NCI-H2171 (cell line): ENCODE measurements at places on chromosomes 5 and 9.
A peak's percentile ranks its signal among the peaks of the same experiment; 100 is the strongest.

DNA sequence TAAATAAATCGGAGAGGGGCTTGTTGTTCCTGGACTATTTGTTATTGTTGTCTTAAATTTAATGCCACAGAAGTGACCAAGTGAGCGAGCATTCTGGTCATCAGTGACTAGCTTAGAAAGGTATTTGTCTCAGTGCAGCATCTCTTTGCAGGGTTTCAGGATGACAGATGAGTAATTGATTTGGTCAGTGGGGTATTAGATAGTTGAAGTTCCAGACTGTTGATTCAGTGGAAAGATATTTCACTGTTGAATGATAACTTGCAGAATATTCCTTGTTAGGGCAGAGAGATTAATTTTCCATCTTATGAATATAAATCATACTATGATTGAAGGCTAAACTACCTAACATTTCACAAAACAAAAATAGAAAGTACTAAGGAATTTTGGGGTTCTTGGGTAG lies 122.4 kb downstream of the TRIO start:
- no peak for DNase-seq

- DNase-seq, result no peak
These were observed 171.6 kb downstream of the ADAMTS12 start for GRCh38 chr5:33720176-33720575.

GRCh38 chr5:174221946-174222345 lies 176.4 kb downstream of the NSG2 start:
- DNase-seq, result no peak

- DNase-seq, result no peak
These were observed 872.9 kb downstream of the TAF11L14 start for GRCh38 chr5:18507114-18507513.

GRCh38 chr5:175745210-175745609 lies 87.3 kb downstream of the HRH2 start:
- no peak for DNase-seq

DNA sequence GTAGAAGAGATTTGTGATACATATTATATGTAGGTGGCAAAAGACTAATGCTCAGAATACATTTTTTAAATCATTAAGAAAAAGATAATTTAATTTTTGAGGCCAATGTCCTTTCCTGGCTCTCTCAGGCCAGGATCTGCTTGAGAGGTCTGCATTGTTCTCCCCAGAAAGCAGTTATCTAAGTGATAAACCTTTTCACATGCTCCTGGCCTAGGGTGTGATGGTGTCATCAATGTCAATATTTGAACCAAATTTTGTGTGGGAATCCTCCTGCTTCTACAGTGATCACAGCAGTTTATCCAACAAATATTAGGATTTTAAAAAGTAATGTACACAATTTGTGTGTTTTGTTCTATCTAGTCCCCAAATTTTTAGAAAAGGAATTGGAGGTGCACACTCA lies 166.6 kb downstream of the DIRAS2 start:
- DNase-seq, result no peak

DNA sequence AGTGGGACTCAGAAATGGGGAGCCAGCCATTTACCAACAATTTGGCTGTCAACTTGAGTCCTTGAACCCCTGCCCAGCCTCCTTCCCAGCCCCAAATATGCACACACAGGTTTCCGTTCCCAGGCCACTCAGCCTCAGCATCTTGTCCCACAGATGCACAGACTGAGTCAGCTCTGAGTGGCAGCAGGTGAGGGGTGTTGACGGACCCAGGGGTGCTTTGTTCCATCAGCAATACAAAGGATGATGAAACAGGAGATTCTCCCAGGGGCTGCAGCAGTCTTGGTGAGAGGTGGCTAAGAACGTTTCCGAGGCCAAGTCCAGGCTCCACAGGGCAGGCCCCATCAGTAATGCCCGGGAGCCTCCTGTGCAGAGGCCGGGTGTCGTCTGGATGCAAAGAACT lies 4.9 kb upstream of the OLFM1 start:
- no peak for DNase-seq

DNA sequence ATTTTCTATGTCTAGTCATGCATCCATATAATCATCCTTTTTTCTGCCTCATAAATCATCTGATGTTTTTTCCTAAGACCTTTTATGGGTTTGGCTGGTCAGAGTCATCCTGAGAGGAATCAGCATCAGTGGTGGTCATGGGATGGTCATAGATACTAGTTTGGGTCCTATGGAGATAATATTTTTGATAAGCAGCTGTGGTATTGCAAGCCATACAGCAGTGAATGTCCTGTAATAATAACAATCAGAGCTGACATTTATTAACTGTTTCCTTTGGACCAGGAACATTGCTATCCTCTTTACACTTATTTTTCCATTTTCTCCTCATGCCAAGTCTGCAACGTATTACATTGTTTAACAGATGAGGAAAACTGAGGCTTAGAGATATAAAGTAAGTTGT lies 83.1 kb downstream of the TEX10 start:
- no peak for DNase-seq

GRCh38 chr5:7541898-7542297 lies 146.0 kb downstream of the ADCY2 start:
- DNase-seq, result no peak

DNA sequence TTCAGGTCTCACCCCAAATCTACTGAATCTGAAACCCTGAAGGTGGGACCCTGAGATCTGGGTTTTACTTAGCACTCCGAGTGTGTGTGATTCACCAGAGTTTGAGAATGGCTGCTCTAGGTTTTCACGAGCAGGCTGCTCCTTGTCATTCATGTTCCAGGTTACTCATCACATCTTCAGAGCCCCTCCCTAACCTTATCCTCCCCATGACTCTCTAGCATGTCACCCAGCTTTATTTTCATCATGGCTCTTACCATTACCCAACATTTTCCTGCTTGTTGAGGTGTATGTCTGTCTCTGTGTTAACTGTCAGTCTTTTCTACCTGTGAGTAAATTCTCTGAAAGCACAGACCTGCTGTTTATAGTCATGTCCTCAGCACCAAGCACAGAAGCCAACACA lies 319.2 kb downstream of the NSG2 start:
- no peak for DNase-seq

- DNase-seq, result no peak
These were observed 1.0 kb downstream of the NIPSNAP3A start for GRCh38 chr9:104748359-104749031.

DNA sequence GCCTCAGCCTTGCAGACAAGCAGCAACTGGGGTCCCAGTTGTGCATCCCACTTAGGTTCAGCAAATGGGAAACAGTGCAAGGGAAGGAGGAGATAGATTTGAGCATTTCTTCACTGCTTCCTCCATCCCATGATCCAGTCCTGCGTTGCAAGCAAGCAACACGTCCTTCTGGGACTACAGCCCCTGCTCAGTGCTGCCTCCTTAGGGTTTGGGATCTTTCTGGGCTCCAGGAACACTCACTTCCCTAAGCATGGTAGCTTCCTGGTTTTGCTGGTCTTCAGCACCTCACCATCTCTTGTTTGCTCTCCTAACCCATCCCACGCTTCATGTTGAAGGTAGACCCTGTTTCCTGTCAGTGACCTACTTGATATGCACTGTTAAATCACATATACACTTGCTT lies 444.7 kb downstream of the MED10 start:
- DNase-seq, result no peak

GRCh38 chr5:139413153-139413552 lies 9.3 kb upstream of the SPATA24 start:
- no peak for DNase-seq

DNA sequence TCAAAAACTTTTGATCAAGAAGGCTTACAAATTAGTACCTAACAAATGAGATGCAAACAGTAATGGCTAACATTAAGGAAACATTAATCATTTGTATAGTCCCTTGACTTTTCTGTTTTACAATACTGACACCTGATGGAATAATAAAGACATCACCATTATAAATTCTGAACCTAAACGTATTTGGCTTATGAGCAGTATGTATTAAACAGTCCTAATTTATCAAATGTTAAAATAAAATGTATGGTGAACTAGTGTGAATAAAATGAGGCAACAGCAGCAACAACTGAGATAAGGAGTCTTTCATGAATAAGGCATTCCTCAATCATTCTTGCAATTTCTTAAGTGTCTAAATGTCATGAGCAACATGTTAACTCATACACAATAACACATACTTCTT lies 6.0 kb downstream of the PUM3 start:
- DNase-seq, result peak; percentile 6
